ENCODE measurements at places on chromosomes 2 and 18.

- DNase-seq: no peak
These were observed 226.4 kb upstream of the CXCR4 start for GRCh38 chr2:136344339-136344738.

DNA sequence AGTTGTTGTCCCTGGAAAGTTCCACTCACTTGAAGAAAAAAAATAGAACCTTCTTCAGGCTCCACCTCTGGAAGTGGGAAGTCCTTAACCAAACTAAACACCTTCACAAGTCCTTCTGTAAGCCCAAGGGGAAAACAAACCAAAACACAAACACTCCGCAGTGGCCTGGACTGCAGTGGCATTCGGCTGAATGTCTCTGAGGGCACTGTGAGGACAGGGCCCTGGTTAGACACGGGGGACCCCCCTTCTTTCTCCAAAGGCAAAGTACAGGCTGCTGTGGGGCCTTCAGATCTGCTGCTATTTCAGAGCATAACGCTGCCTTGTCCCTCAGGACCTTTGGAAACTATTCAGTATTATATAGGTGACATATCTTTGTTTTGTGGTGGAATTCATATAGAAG is 28.1 kb downstream of the FOSL2 start:
- DNase-seq: no peak

- DNase-seq: peak; percentile 3
These were observed 1.2 kb upstream of the CABLES1 start for GRCh38 chr18:23133860-23134779.

- no peak for DNase-seq
These were observed 54.6 kb downstream of the PIKFYVE start for GRCh38 chr2:208320686-208321085.

- DNase-seq: no peak
These were observed 169.5 kb downstream of the MTCL1 start for GRCh38 chr18:8874872-8875271.

DNA sequence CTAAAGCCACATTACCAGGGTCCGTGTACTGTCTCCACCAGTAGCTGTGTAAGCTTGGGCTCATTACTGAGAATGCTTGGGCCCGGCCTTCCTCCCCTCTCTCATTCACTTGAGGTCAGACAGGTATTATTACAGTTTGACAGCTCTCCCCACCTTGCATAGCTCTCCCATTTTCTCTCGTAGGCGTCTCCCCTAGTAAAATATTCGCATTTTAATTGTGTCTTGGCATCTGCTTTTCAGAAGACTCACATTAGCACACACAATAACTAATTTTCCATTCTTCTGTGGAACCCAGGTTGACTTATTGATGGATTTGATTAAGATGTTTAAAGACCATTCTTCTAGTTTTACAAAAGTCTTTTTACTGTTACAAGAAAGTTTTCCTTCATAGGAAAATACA is 71.1 kb upstream of the CYP20A1 start:
- DNase-seq: no peak

DNA sequence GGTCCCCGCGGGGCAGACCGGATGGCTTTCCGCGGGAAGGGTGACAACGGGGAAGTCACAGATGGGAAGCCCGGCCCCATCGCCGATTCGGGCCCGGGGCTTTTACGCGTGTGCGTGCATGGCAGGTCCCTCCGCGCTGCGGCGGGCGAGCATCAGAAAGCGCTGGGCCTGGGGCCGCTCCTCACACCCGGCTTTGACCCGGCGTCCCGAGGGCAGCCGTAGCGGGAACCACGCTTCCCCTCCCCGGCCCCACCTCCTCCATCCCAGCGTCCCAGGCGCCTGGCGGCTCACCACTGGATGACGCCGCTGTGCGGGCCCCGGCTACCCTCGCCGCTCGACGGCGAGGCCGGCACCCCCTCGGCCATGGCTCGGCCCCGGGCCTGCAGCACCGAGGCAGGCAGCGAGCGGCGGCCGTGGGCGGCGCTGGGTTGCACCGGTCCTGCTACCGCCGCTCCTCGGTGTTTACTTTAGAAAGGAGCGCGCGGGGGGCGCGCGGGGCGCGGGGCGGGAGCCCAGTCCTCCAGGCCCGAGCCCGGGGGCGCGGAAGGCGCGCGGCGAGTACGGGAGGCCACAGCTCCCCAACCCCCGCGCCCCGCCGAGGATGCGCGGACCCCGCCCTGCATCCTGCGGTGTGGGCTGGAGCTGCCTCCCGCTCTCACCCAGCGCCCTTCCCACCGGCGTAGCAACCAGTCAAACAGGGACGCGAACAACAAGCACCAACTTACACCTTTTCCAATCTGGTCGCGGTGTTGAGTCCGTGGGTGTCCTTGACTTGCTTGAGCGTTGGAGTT is 806 bp downstream of the RFX8 start:
- no peak for DNase-seq

- DNase-seq: no peak
These were observed 38.5 kb downstream of the GORASP2 start for GRCh38 chr2:170967553-170967952.

DNA sequence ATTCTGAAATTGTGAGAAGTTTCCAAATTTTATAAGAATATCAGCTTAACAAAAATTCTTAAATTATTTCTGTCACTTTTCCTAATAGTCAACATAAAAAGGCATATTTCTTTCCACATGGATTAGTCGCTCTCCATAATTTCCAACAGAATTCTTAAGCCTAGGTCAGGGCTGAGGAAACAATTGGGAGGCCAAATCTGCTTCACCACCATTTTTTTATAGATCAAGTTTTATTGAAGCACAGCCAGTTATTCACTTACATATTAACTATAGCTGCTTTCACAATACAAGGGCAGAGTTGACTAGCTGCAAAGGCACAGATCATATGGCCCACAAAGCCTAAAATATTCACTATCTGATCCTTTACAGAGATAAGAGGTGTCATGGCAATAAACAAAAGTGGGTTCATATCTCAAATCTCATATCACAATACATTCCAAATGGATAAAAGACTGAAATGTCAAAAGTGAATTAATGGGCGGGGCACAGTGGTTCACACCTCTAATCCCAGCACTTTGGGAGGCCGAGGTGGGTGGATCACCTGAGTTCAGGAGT is 18.7 kb downstream of the MEMO1 start:
- no peak for DNase-seq

DNA sequence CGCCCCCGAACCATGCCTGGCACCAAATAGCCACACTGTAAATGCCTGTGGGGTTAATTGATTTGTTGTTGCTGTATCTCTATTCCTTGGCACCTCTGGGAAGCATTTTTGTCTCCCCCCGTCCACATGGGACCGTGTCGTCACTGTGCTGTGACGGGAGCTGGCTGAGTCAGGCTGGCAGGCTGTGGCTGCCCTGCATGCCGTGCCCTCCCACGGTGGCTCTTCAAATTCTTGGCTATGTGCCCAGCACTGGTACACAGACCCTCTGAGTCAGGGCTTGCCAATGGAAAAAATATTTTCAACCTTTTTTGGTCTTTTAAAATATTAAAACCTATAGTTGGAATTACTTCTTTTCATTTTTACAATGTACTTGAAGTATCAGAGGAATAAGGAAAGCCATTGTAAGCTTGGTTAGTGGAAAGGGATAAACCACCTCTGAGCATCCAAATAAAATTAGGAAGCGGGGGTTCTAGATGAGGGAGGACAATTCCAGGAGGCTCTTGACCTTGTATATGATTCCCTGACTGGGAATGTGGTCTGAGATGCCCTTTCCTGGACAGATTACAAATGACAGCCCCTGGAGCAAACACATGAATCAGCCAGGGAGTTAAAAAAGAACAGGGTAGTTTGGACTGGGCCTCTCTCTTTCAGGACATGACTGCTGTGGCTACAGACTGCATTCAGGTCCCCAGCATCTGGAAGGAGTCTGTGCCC is 59.4 kb downstream of the DGKD start:
- peak; percentile 57 for DNase-seq

- DNase-seq: no peak
These were observed 68.7 kb upstream of the FN1 start for GRCh38 chr2:215504547-215504946.

GRCh38 chr2:216159646-216160045 is 50.5 kb downstream of the XRCC5 start:
- no peak for DNase-seq

Measured in T-helper 22 cell (primary cell).